Dorsolateral prefrontal cortex (tissue), 122 donors: ENCODE measurements at places on chromosomes 5 and 9.

GRCh38 chr5:173826086-173826427 is 62.1 kb upstream of the CPEB4 start:
- no peak for DNase-seq

DNA sequence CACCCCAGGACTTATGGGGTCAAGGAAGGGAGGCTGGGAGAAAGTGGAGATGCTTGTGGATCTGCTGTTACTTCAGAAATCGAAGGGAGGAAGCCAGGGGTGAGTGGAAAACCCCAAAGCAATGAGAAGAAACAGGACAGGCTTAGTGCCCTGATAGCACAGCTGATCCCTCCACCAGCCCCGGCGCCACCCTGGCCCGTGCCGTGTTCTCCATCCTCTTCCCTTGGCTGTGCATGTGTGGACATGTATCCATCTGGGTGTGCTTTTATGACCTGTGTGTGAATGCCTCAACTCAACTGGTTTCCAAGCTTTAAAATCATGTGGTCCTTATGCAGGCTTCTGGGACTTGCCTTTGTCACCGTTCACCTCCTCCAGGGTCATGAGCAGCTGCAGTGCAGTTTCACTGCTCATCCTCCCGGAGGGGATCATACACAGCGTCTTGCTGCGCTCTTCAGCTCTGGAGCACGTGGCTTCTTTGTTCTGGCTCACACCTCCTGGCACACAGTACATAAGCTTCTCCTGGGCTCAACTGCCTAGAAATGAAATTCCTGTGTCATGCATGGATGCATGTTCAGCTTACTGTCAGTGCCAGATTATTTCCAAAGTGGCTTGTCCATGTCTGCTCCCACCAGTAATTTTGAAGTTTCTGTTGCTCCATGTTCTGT is 58.2 kb downstream of the IPPK start:
- DNase-seq = no peak

- DNase-seq = no peak
These were observed 5.1 kb upstream of the POU5F2 start for GRCh38 chr5:93746406-93747056.

GRCh38 chr9:137959641-137960411 is 82.2 kb downstream of the CACNA1B start:
- DNase-seq = peak; percentile 22

- DNase-seq = no peak
These were observed 4.4 kb downstream of the PDCD1LG2 start for GRCh38 chr9:5514617-5515260.

- no peak for DNase-seq
These were observed 28.3 kb downstream of the IARS1 start for GRCh38 chr9:92265154-92265553.

GRCh38 chr9:123365287-123365880 is 9.4 kb downstream of the CRB2 start:
- no peak for DNase-seq

- DNase-seq = no peak
These were observed 52.3 kb upstream of the APC start for GRCh38 chr5:112685386-112685785.

DNA sequence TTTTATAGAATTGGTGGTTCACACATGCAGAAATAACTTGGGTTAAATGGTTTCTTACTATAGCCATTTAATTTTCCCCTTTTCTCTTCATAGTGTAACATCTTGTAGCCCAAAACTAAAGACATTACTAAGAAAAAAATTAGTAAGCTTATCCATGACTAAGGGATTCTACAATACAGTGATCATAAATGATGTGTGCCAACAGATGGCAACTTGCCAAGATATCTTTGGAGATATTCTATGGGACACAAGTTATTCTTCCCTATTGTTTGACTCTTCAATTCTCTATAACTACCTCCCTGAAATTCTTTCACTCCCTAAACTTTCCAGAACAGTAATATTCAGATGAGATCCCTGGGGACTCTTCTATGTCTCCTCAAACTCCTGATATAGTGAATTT is 580.6 kb downstream of the PTPRD start:
- DNase-seq = no peak

- DNase-seq = peak; percentile 40
These were observed 44.8 kb upstream of the RNF130 start for GRCh38 chr5:180116077-180116999.

- no peak for DNase-seq
These were observed 127.6 kb upstream of the CYLC2 start for GRCh38 chr9:102867488-102867887.

GRCh38 chr9:90059436-90059835 is 454.6 kb downstream of the GADD45G start:
- no peak for DNase-seq

DNA sequence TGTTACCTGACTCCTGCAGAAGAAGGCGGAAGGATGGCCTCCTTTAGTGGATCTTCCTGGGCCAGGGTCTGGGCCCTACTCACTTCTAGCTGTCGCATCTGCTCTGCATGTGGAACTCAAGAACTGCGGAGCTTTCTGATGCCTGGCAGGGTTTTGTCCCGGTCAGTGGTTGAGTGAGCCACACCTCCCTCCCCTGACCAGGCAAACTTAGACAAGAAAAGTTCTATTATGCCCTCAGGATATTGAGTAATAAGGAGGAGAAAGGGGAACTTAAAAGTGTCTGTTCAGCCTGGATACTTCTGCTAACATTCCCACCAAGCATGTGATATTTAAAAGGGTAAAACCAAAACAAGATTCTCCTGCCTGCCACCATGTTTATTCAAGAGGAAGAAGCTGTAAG is at the start of gene FYB1:
TSS of gene FYB1 (minus strand) at position 127 of the 400 bp plus-strand sequence. CDS start 16,603 bp downstream, outside the sequence.
- DNase-seq = no peak

DNA sequence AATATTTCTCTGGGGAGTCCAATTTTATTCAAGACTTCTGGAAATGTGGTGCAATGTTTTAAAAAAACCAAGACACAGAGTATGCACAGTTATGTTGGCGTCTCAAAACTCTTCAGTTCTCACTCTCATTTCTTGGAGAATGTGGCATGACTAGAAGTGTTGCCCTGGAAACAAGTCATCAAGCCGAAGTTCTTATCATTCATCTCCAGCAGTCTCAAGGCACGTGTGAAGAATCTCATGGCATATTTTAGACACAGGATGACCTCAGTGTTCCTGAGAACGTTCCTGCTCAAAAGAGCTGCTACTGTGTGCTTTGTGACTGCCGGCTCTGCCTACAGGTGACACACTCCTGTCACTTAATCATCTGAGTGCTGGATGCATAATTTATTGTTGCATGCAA is 147.4 kb upstream of the IRX4 start:
- no peak for DNase-seq

- no peak for DNase-seq
These were observed 16.7 kb downstream of the VCAN start for GRCh38 chr5:83488271-83488670.

DNA sequence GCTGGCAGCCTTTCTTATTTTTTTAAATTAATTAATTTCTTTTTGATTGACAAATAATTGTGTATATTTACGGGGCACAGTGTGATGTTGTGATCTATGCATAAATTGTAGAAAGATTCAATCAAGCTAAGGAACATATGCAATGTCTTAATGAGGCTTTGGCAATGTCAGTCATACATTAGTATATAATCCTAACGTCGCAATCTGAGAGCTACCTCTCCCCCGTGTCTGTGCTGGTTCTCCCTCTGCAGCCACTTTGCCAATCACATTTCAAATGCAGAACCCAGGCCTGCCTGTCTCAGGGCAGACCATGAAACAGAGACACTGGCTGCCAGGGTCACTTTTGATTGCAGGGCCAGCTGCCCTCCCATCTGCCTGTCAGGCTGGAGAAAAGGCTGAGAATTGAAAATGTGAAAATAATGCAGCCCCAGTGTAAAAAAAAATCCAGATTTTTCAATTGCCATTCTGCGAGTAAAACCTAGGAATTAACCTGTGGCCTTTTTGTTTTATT is 56.3 kb downstream of the SLC24A2 start:
- DNase-seq = no peak

- no peak for DNase-seq
These were observed 64.6 kb downstream of the ABCA1 start for GRCh38 chr9:104863180-104863883.

DNA sequence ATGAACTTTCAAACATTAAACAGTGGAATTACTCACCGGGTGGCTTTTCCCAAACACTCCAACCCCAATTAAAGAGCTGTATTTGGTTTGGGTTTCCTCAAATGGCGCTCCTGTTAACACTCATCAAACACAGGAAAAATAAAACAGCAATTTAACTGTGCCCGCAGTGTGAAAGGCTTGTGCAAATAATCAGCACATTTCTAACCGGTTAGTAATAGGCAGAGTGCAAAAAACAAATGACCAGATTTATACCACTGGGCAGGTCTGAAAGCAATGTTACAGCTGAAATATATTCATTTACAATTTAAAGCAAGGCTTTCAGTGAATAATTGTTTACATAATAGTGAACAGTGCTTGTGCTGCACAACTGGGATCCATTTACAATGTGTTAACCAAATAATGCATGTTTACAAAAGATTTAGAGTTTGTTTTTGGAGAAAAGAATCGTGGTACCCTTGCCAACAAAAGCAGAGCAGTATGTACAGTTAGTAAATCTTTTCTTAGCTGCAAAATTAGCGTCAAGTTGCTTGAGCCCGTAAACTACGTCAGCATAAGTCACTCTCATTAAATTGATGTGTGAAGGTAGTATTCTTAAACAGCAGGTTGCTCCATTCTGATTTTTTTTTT is 662.9 kb upstream of the ZNF608 start:
- DNase-seq = no peak

- no peak for DNase-seq
These were observed 455.3 kb upstream of the KIF2A start for GRCh38 chr5:61850696-61851095.

DNA sequence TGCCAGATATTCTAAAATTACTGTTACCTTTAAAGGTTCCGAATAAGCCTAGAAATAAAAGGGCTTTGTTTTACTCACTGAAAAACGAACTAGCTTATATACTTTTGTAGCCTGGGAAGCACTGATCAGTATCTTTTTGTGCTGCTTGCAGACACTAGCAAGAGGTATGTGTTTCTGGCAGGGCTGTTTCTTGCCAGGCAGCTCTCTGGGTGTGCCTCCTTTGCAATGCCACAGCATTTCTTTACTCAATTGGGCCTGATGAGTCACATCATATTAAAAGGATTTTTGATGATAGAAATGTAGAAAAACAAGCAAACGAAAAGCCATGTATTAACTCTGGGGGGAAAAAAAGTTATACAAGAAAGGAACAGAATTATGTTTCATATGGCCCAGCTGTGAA is 35.6 kb downstream of the CD180 start:
- no peak for DNase-seq

DNA sequence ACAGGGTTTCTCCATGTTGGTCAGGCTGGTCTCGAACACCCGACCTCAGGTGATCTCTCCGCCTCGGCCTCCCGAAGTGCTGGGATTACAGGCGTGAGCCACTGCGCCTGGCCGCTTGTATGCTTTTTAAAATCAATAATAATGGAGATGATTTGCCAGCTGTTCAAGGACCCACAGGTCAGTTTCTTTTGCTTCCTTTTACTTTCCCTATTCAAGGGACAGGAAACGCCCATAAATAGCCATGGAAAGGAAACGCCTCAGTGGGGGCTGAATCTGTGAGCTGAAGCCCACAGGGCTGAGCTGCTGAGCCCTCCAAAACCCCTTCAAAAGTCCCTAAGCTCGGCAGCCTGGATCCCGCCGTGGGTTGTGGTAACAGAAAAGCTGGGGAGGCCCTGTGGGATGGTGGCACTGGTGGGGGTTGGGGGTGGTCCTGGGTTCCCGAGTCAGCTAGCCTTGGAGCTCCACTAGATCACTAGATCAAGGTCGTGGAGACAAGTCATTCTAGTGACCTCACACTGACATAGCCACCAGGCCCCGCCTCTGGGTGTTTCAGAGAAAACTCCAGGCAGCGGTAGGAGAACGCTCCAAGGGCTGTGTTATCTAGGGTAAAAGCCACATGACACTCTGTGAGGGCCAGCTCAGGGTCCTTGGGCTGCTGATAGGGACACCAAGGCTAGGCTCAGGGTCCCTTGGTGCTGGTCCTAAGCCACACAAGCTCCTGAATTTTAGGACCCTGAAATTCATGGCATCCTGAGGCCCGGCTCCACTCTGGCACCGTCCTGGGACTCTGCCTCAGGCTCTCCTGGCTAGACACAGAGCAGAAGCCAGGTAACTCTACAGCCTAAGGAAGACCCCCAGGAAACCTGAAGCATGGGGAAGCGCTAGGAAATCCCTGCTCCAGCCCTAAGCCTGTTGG is 18.0 kb upstream of the DUSP1 start:
- no peak for DNase-seq

DNA sequence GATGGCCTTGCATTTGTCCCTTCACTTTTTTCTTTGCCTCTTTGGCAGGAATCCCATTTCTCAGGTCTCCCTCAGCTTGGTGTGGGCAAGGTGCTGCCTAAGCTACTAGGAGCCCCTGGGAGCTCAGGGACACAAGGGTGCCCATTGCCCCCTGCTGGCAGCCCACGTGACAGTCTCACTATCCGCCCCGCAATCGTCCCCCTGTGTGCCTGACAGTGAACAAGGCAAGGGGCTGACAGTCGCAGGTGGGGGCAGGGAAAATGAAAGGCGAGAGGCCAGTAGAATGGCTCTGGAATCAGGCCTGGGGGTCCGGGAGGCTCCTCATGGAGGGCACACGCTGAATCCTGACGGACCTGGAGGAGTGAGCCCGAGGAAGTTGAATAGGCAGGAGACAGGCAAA is 2.0 kb upstream of the PCDH12 start:
- DNase-seq = no peak

DNA sequence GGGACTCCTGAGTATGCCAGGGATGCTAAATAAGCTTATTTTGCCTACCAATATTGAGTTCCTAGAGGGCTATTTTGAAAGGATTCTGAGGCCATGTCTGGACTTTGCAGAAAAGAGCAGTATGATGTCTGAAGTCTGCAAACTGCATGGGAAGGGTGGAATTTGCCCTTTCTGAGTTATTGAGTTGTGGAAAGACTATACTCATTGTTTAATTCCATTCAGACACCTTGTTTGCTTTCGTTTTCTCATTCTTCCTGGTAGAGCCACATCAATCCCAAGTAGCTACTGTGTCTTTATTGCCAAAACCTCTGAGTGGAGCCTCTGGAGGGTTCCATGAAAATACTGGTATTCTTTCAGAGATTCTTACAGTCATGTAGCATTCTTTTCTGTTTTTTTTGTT is 50.9 kb upstream of the PPP1R2B start:
- no peak for DNase-seq

DNA sequence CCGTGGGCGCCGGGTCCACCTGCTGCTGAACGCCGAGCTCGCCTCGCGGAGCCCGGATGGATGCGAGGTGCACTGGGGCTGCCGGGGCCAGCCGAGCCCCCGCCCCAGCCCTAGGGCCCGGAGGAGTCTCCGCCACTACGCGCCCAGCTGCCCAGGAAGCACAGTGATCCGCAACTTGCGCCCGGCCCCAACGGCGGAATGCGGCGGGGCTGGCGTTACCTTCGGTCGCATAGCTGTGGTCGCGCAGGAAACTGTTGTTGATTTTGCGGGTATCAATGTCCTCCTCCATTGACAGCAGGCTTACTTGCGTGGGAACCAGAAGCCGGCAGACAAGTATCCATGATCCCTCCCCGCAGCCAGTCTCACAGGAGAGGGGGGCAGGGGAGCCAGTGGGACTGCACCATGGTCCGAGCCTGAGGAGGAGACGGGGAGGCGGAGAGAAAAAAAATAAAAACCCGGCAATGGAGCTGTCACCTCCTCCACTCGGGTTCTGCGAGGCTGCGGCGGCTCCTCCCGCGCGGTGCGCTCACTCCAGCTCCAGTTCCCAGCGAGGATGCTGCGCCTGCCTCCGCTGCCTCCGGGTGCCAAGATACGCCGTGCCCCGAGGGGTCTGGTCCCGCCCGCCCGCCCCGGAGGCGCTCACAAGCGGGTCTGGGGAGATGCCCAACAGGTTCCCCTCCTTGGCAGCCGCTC is 628 bp downstream of the PPP2R2B start:
- DNase-seq = peak; percentile 62
